Iris pigment epithelial cell (primary cell): ENCODE measurements at places on chromosomes 3 and 15.
A peak's percentile ranks its signal among the peaks of the same experiment; 100 is the strongest.

DNA sequence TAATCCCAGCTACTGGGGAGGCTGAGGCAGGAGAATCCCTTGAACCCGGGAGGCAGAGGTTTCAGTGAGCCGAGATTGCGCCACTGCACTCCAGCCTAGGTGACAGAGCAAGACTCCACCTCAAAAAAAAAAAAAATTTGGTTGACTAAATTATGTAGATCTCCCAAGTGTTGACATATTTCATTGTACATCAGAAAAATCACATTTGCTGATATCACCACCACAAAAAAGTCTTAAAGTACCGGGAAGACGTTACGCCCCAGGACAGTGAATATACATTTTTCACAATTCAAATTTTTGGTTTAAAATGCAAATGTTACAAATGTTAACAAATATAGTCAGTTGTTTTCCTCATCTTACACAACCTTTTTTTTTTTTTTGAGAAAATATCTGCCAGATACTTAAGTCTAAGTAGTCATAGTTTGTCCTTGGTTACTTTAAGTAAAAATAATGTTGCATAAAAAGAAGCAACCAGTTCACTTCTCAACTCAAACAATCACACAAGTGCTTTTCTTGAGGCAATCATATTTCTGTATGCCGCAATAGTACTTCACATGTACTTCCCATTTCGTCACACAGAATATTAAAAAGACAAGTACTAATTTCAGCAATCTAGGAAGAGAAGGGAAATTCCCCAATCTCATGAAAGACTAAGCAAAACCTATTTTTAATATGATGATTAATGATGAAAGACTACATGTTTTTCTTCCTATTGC is 41.0 kb upstream of the TCF12 start:
- peak; percentile 26 for DNase-seq

DNA sequence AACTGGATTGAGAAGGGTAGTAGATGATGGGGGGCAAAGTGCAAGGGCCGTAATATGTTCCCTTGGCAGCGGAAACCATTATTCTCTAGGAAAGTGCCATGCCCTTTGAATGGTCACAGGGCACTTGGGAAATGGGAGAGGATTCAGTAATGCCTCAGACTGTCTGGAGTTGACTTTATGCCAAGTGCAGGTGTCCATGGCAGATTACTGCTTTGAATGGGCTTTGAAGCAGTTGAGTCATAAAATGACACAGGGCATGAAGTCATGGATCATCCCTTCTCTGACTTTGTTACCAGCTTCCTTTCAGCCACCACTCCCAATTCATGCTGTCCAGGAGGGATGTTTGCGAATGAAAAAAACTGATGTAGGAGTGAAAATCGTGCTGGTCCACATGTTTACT is 20.1 kb downstream of the AADACL2 start:
- no peak for DNase-seq

GRCh38 chr3:16896820-16897219 is 12.1 kb downstream of the PLCL2 start:
- no peak for DNase-seq

DNA sequence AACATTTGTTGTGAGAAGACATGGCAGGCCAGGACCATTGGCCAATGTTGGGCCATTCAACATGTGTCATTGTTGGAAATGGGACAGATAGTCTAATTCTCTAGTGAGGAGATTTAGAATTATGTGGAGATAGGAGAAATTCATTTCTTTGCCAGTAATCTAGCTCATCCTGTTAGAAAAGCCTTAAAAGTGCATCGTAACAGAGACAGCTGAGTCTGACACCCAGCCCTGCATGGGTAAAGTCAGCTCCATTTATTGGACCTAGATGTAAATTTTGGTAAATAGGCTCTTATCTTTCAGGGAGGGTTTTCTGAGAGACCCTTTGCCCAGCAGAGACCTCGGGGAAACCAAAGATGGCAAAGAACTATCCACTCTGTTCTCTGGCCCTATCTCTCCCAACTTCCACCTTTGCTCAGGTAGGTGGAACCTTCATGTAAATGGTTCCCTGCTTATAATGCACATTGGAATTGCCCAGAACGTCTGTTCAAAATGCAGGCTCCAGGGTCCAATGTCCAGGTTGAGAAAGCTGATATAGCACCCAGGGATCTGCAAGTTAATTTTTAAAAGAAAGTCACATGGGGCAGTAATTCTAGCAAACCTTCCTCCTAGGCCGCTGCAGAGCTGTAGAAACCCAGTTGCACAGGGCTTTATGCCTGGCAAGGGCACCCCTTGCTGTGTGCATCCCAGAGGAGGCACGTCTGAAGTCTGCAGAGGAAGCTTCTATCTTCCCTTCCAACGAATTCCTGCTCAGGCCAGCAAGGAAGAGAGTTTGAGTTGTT is 365.9 kb upstream of the PROK2 start:
- no peak for DNase-seq

- no peak for DNase-seq
These were observed 12.6 kb upstream of the VIPR1 start for GRCh38 chr3:42489937-42490227.

GRCh38 chr3:51373658-51374421 is 11.3 kb upstream of the MANF start:
- DNase-seq: no peak

- DNase-seq: no peak
These were observed 166.7 kb upstream of the PRICKLE2 start for GRCh38 chr3:64392001-64392400.
